Psoas muscle (tissue), 8 donors: ENCODE measurements at places on chromosomes 5 and 9. TPM values are rescaled to one million over a fixed set of nuclear protein-coding genes. Genes with fewer than 3 reads are reported as not detected.
A peak's percentile ranks its signal among the peaks of the same experiment; 100 is the strongest.

Gene HINT1
- total RNA-seq, result 205 TPM

Gene SLCO6A1
- total RNA-seq, result not detected

Gene FBLL1
- not detected for total RNA-seq

Gene C9
- total RNA-seq, result 0.24 TPM

Gene ECSCR
- total RNA-seq, result 13.3 TPM

Gene PLAC8L1
- not detected for total RNA-seq

Gene PTTG1
- 2.4 TPM for total RNA-seq

Gene GABRP
- not detected for total RNA-seq

Gene TTLL11
- total RNA-seq, result 16.4 TPM

Gene EPB41L4A
- total RNA-seq, result 1.8 TPM

- no peak for DNase-seq
Measured at GRCh38 chr5:133245191-133246052, 193.6 kb downstream of the HSPA4 start.

GRCh38 chr9:131889437-131890251, 149.8 kb upstream of the RAPGEF1 start:
- DNase-seq, result no peak

GRCh38 chr9:111917201-111917600, 20.6 kb downstream of the UGCG start:
- DNase-seq, result no peak

- DNase-seq, result no peak
Measured at GRCh38 chr9:116080561-116080960, 73.0 kb upstream of the PAPPA start.

- DNase-seq, result peak; percentile 25
Measured at GRCh38 chr9:135240871-135241311, 153.4 kb downstream of the OLFM1 start.

GRCh38 chr5:135596157-135596763, 17.5 kb upstream of the CXCL14 start:
- no peak for DNase-seq

DNA sequence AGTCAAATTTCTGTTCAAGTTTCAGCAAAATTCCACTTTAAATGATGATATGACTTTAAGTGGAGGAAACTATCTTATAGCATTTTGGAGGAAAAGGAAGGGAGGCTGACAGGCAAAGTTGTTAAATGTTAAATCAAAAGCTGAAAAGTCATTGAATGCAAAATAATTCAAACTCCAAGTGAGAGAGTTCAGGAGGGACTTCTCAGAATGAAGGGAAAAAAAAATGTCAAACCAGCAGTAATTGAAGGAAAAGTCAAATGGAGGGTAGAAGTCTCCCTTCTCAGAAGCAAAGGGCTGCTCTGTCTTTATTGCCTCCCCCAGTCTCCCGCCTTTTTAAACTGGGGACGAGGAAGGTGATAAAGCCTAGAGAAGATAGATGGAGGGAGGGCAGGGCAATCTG, 134.8 kb downstream of the CMYA5 start:
- DNase-seq, result no peak

DNA sequence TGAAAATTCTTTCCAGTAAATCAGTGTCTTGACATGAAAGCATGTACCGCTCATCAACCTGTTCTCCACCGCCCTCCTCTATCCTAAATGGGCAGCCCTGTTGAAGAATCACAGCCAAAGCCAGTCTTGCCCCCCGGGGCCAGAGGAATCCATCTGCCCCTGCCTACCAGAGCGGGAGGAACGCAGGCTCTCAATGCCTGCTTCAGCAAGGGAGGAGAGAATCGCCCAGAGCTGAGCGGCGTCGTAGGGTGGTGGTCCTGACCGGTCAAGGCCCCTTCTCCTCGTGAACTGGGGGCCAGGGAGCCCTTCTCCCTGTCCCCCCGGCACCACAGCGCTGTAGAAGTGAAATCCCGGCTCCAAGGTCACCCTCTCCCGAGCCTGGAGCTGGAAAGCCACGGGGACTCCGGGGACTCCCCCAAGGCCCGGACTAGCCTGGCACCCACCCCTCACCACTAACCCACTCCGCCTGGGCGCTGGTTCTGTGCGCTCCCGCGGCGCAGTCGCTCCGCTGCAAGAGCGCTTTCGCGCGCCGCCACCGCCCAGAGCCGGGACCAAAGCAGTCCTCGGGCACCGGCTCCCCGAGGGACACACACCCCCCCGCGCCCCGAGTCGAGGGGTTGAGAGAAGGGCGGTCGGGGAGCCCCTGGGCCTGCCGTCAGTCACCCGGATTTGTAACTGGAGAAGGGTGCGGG, 718 bp upstream of the TMEM215 start:
- peak; percentile 42 for DNase-seq

GRCh38 chr5:7500256-7500655, 104.3 kb downstream of the ADCY2 start:
- DNase-seq, result no peak

- peak; percentile 85 for DNase-seq
Measured at GRCh38 chr5:180353048-180353979, at the start of gene GFPT2. Gene GFPT2 (minus strand): TSS chr5:180353336. CDS start chr5:180353217, 119 bp downstream.

DNA sequence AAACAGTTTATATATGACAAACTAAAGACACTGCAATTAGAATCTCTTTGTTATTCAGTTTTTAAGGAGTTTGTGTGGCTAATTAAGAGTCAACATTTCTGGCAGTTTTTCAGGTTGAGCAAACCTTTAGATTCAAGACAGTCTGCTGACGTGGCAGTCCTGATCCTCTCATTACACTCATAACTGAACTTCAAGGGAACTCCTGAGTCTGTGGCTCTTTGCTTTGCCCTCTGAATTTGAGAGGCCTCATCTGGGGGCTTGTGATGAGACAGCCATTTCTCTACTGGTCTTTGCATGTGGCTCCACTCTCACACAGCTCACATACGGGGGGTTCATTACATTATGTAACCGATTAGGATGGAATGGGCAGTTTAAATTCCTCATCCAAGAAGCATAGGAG, 182.9 kb upstream of the MEF2C start:
- no peak for DNase-seq

DNA sequence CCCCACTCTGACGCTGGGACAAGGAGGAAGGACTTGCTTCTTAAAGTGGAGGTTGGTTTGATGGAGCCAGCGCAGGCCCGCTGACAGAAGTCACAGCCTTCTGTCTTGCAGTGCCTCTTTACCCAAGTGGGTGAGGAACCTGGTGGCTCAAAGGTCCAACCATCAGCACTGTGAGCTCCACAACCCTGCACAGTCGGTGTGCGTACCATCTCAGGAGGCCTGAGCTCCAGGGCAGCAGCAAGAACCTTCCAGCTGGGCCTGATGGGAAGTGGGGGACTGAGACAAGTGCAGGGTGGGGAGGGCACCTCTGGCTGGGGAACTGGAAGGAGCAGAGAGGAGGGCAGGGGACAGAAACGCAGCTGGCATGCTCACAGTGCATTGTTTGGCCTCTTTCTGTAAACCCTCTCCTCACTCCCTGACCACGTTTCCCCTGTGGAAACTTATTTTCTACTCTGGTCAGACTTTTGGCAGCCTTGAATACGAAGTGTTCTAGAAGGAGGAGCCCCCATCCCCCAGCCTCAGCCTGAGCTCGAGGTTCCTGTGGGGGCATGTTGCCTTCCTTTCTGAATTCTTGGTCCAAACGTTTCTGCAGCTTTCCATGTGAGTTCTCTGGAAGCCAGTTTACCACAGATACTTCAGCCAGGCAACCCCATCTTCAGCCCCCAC, 178.5 kb upstream of the PITX1 start:
- DNase-seq, result no peak

DNA sequence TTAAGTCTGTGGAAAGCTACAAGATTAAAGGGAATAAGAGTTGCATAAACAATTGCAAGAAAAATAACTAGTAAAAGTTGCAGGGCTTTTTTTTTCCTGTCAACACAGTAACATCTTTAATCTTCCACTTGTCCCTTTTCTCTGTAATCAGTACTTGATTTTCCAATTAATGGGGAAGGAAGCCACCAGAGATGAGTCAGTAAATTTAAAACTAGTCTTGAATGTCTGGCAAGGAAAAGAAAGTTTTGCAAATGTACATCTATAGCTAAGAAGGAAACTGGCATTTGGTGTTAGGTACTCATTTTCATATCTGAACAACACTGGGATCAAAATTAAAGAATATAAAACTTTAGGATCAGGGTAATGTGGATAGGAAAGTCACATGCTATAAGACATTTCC, 17.1 kb downstream of the DAP start:
- no peak for DNase-seq

GRCh38 chr5:31720004-31720403, 81.1 kb downstream of the PDZD2 start:
- no peak for DNase-seq

DNA sequence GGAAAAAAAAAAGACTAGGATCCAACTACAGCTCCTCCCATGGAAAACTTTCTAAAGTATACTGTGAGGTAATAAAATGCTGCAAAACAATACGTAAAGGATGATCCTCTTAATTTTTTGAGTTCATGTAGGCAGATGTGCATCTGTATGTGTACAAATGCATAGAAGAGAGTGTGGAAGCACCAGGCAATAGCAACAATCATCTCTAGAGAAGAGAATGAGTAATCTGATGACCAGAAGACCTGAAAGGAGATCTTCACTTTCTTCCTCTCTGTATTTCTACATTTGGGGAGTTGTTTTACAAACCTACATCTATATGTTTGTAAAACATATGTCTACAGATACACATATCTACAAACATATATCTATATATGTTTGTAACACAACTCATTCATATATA, 29.3 kb upstream of the SPDL1 start:
- no peak for DNase-seq

GRCh38 chr9:88723751-88724150, 188.8 kb downstream of the NXNL2 start:
- no peak for DNase-seq

GRCh38 chr5:157387683-157388093, 72.3 kb upstream of the NIPAL4 start:
- no peak for DNase-seq

DNA sequence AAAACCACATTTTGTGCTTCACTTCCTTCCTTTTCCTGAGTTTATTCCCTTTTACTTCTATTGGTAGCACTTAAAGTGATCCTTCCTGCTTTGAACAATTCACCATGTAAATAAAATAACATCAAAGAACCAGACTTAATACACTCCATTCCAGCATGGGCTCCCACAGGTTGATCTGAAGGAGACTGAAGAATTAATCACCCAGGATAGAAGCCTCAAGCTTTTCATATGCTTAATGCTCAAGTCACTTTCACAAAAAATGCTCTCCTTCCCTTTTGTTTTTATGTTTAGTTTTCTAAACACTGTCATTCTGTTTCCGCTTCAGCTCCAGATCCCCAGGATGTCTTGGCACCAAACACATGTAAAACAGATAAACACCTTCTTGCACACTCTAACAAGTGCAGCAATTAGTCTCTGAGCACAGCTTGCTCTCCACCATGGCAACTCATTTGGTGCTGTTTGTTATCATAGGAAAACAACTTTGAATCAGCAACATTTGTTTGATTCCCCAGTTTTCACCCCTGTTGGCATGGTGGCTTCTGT, 37.0 kb downstream of the DMRTA1 start:
- DNase-seq, result no peak

DNA sequence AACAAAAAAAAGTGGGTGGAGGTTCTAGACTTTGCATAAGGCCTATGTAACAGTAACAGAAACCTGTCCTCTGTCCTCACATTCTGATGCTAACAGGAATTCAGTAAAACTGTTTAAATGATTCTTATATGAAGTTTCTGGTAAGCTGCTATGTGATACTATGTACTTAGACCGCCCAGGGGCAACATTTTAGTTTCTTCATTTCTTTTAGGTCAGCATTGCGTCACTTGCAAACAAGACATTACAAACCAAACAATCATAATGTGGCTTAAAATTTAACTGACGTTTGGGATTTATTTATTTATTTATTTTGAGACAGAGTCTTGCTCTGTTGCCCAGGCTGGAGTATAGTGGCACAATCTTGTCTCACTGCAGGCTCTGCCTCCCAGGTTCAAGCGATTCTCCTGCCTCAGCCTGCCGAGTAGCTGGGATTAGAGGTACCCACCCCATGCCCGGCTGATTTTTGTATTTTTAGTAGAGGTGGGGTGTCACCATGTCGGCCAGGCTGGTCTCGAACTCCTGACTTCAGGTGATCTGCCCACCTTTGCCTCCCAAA, 44.3 kb downstream of the TENT4A start:
- DNase-seq, result peak; percentile 6

- DNase-seq, result no peak
Measured at GRCh38 chr9:27945386-27945785, 372.1 kb upstream of the C9orf72 start.

DNA sequence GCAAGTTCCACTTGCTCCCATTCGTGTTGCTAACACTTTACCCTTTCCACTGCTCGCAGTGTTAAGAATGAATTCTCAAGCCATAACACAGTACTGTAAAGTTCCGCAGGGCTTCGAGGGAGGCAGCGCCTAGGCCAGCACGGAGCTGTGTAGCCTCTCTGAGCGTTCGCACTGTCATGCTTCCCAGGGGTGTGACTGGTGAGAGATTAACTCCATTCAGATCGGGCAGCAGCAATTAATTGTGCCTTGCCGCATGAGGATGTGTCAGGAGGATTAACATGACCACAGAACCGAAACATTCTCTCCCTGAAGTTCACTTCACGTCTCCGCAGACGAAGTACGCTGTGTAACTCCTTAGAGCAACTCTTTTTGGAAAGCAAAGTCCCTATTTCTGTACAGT, 23.2 kb downstream of the ZBTB34 start:
- DNase-seq, result no peak

- DNase-seq, result no peak
Measured at GRCh38 chr9:126962336-126962735, 47.8 kb downstream of the RALGPS1 start.

DNA sequence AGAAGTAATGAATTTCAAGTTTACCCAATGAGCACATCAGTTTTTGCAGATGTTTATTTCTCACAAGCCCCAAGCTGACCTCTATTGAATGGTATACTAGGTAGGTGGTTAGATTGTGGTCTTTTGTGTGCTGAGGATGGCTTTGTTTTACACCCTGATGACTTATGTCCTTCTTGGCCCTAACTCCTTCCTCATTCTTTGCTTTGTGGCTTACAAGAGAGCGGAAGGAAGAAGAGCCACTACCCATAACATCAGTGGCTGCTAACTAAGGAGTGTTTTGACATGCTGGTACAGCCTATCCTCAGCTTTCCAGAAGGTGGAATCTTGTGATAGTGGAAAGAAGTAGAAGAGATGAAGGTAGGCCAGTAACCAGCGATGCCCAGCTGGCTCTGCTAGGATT, 85.7 kb upstream of the NTRK2 start:
- no peak for DNase-seq

DNA sequence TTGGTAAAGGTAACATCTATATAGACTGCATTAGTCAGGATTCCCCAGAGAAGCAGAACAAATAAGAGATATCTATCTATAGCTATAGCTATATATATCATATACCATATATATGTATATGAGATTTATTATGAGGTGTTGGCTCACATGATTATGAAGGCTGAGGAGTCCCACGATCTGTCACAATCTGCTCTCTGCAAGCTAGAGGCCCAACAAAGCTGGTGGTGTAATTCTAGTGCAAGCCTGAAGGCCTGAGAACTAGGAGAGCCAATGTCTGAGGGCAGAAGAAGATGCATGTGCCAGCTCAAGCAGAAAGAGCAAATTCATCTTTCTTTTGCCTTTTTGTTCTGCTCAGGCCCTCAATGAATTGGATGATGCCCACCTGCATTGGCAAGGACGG, 102.2 kb upstream of the PLPPR1 start:
- DNase-seq, result no peak

GRCh38 chr9:89448381-89448780, 49.5 kb downstream of the SEMA4D start:
- no peak for DNase-seq
